ENCODE measurements at places on chromosomes 6 and 20. TPM values are rescaled to one million over a fixed set of nuclear protein-coding genes. Genes with fewer than 3 reads are reported as not detected.

- DNase-seq, result no peak
These were observed 36.0 kb upstream of the SLC35D3 start for GRCh38 chr6:136886091-136886490.

TNXB gene
- 0.11 TPM for total RNA-seq

CAGE1 gene
- 0.11 TPM for total RNA-seq

LPIN3 gene
- total RNA-seq, result not detected

JAG1 gene
- 62.5 TPM for total RNA-seq
